ENCODE measurements at places on chromosomes 3 and 15. TPM values are rescaled to one million over a fixed set of nuclear protein-coding genes. Genes with fewer than 3 reads are reported as not detected.

C3orf38 gene
- 27.2 TPM for total RNA-seq

SAMMSON gene
- under 0.01 TPM for total RNA-seq

EPHA3 gene
- total RNA-seq: 0.99 TPM

SRPRB gene
- 63.1 TPM for total RNA-seq

SLC12A1 gene
- not detected for total RNA-seq

INSYN1 gene
- total RNA-seq: 1.3 TPM

FEZF2 gene
- not detected for total RNA-seq

TERC gene
- total RNA-seq: 210 TPM

SMCO1 gene
- total RNA-seq: not detected

SERPINI2 gene
- not detected for total RNA-seq

CACNA2D2 gene
- total RNA-seq: under 0.01 TPM

BUB1B gene
- 5.4 TPM for total RNA-seq

TGM4 gene
- total RNA-seq: not detected

SAXO2 gene
- 0.66 TPM for total RNA-seq

MED12L gene
- total RNA-seq: 4.9 TPM

STRIT1 gene
- not detected for total RNA-seq

ZNF654 gene
- 14.4 TPM for total RNA-seq

THUMPD3 gene
- 59.9 TPM for total RNA-seq

SGO1 gene
- total RNA-seq: 0.26 TPM

CATSPER2 gene
- total RNA-seq: 2.3 TPM

HTR3E gene
- not detected for total RNA-seq

BSN gene
- total RNA-seq: under 0.01 TPM

DUOXA2 gene
- total RNA-seq: not detected
